Foreskin keratinocyte (primary cell): ENCODE measurements at places on chromosomes 7 and 10. TPM values are rescaled to one million over a fixed set of nuclear protein-coding genes. Genes with fewer than 3 reads are reported as not detected.

SFRP5 gene
- total RNA-seq: not detected in 2 replicates

GRCh38 chr7:132440151-132440550 is 136.1 kb downstream of the PLXNA4 start:
- no peak for DNase-seq

GRCh38 chr7:91025906-91026390 is 238.3 kb upstream of the FZD1 start:
- no peak for DNase-seq

DNA sequence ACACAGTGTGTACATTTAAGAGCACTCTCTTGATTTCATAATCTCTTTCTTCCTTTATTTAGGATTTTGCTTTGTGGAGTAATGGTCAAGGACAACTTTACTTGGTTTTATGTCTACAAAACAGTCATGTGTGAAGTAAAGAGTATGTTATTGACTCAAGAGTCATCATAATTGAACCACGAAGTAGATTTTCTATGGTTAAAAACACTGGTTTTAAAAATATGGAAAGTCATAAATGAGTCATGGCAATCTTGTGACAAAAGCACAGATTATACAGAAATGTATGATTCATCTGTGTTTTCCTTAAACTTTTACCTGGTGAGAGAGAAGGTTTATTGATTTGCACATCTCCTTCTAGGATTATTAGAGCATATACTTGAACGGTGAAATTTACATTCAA is 969.7 kb downstream of the GATA3 start:
- peak; percentile 50 for DNase-seq

GRCh38 chr10:61257956-61258496 is 195.2 kb downstream of the TMEM26 start:
- no peak for DNase-seq

DNA sequence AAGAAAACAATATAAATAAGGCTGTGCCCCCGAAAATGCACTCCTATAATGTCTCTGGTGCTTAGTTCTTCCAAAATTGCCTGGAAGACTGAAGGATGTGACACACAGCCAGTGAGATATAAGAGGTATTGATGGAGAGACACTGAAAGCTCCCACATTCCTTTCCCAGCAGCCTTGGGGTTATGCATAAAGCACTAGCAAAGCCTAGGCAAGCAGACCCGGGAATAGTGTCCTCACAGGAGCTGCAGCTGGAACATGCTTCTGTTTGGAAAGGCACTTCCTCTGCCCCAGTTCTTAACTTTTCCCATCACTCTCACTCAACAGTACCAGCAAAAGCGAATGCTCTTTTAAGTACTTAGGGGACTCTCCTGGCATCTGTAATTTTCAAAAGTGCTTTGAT is 178.0 kb downstream of the AMPH start:
- DNase-seq: no peak

DNA sequence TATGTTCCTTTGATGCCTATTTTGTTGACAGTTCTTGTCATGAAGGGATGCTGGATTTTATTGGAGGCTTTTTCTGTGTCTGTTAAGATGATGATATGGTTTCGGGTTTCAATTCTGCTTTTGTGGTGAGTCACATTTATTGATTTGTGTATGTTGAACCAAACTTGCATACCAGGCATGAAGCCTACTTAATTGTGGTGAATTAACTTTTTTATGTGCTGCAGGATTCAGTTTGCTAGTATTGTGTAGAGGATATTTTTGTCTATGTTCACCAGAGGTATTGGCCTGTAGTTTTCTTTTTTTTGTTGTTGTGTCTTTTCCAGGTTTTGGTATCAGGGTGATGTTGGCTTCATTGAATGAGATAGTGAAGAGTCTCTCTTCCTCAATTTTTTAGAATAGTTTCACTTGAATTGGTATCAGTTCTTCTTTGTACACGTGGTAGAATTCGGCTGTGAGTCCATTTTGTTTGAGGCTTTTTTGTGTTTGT is 345.9 kb downstream of the KIF20B start:
- DNase-seq: no peak

DNA sequence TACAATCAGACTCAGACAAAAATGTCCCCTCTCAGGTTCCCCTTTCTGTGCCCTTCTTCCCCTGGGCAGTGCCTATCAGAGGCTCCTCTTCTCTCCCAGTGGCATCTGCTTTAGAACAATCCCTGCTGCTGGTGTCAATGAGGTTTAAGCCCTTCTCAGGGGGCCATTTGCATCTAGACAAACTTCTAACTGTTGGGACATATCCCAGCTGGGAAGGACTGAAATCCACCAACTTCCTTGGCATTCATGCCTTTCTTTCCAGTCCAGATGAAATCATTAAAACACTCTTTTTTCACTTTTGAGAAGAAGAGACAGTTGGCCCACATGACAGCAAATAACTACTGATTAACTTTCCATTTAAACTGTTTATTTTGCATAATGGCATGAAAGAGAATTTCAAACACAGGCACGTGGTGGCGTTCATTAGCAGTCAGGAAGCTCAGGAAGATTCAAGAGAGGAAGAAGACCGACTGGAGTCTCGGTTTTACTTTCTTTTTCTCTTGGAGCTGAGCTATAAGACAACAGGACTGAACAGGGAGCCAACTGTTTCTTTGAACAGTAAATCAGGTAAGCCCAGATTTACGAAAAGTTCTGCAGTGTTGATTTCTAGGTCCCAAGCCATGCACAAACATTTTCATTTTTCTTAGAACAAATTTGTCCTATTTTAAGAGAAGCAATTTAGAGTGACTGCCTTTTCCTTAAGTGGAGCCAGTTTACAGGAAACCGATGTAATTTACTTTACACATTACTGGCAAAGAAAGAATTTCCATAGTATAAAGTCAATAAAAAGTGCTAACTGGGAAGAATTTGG is at the start of gene GIMAP2:
Gene GIMAP2 (plus strand): TSS at position 488 of the 811 bp plus-strand sequence. CDS start 1,354 bp downstream, outside the sequence.
- DNase-seq: no peak

ZWINT gene
- total RNA-seq: 60.3 and 79.8 TPM in 2 replicates

GRCh38 chr10:88187472-88187871 is 324.0 kb downstream of the PTEN start:
- no peak for DNase-seq

SP4 gene
- 3.4 and 4.1 TPM in 2 replicates for total RNA-seq

DNA sequence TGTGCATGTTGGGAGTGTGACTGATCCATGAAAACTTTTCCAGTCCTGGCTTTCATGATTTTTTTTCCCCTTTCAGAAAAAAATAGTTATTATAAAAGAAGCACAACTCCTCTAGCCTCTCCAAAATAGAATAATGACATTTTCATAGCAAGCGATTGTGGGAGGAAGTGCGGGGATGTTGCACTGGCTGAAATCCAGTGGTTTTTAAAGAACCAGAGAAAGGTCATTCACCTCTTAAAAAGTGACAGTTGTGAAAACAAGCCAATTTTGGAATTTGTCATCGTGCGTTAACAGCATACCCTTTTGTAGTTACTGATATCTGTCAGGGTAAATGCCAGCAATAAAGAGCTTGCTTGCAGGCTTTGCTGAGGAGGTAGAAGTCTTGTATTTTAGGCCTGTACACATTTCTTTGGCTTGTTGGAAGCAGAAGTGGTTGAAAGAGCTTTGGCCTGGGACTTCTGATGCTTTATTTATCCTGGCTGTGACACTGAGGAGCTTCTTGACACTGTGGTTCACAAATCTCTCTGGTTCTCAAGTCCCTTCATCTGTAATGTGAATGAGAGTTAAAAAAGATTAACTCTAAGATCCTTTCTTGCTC is 545.9 kb downstream of the REEP3 start:
- no peak for DNase-seq

MYPN gene
- 0.03 TPM in 1 of 2 replicates, not detected in the other for total RNA-seq

GRCh38 chr7:112005205-112005775 is 200.9 kb downstream of the DOCK4 start:
- DNase-seq: no peak

GRCh38 chr10:13990946-13991345 is 339.8 kb downstream of the FRMD4A start:
- no peak for DNase-seq

- peak; percentile 9 for DNase-seq
These were observed 52.4 kb upstream of the PFKP start for GRCh38 chr10:3014968-3015367.

DNA sequence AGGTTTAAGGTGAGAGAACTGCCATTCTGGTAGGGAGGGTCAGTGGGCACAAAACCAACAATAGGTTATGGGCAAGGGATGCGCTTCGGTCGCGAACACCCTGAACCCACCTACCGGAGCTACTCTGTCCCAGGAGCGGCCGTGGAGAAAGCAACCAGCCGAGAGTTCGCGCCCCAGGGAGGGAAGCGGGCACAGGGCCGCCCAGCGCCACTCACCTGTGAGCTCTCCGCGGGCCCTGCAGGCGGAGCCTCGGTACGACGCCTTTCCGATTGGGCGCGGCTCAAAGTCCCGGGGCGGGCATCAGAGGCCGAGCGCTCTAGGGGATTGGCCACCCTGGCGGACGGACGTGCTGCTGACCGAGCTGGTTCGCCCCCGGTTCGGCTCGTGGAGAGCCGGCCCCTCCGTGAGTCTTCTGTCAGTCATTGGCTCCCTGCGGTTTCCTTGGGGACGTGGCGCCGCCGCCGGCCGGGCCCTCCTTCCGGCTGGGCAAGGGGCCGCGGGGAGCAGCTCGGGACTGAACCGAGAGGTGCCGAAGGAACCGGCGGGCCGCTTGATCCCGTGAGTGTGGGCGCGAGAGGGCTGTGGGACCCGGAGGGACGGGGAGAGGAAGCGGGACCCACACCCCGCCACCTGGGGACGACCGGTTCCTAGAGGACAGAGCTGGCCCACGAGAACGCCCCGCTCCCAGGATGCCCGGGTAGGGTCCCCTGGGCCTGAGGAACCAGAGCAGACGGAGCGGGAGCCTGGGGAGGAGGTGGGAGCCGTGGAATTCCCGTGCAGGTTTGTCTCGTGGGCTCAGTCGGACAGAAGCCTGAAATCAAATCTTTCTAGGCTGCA is at the start of gene ENTPD7:
Gene ENTPD7 (plus strand): TSS at position 479 of the 837 bp plus-strand sequence. CDS start 448 bp downstream, outside the sequence.
- DNase-seq: peak; percentile 85

- DNase-seq: no peak
These were observed 108.6 kb upstream of the SLC13A1 start for GRCh38 chr7:123308254-123308951.

- DNase-seq: no peak
These were observed 219.6 kb upstream of the GPR26 start for GRCh38 chr10:123446449-123447156.

DNA sequence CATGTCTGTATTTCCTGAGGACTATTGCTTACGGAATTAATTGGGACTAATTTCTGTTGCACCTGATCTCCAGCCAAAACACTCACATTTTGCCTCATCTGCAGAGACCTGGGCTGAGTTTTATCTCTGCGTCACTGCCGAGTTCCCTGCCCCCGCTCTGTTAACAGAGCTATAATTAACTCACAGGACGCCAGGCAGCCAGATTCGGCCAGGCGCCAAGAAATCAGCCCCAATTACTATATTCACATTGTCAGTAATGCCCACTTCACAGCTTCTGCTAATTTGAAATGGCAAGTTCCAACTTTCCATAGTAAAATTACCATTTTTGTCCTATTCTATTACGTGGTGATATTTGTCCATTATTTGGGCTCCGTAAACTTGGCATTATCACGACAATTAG is 130.5 kb downstream of the CUX1 start:
- no peak for DNase-seq

GRCh38 chr10:44460416-44460815 is 75.5 kb upstream of the CXCL12 start:
- DNase-seq: no peak

GRCh38 chr10:23516530-23516929 is 77.7 kb downstream of the OTUD1 start:
- no peak for DNase-seq

GRCh38 chr7:157480371-157481050 is 143.7 kb downstream of the DNAJB6 start:
- DNase-seq: no peak

- no peak for DNase-seq
These were observed 269.9 kb upstream of the PITRM1 start for GRCh38 chr10:3442451-3442990.

DNA sequence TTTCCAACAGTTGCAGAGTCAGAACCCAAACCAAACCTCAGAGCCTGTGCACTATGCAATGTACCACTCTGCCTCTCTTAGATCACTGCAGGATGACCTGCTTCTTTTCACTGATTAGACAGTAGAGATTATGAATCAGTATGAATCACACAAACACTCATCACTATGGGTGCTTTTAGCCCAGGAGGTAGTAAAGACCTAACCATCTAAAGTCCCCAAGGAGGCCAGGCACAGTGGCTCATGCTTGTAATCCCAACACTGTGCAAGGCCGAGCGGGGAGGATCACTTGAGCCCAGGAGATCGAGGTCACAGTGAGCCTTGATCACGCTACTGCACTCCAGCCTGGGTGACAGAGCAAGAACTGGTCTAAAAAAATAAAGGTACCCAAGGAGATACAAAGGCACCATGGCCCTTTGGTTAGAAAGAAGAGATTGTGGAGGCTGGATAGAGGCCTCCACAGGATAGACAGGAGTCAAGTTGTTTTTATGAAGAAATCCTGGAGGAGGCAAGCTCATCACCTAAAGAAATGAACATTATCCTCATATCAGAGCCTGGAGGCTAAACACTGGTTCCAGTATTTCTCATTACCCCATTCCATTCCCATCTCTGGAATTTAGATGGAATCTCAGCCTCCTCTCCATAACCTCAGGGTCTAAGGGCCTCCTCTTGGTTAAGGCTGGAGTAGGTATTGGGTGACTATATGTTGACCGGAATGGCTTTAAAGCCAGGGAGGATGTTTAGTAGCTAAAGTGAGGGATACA is 12.9 kb downstream of the SEC31B start:
- DNase-seq: peak; percentile 54

DNA sequence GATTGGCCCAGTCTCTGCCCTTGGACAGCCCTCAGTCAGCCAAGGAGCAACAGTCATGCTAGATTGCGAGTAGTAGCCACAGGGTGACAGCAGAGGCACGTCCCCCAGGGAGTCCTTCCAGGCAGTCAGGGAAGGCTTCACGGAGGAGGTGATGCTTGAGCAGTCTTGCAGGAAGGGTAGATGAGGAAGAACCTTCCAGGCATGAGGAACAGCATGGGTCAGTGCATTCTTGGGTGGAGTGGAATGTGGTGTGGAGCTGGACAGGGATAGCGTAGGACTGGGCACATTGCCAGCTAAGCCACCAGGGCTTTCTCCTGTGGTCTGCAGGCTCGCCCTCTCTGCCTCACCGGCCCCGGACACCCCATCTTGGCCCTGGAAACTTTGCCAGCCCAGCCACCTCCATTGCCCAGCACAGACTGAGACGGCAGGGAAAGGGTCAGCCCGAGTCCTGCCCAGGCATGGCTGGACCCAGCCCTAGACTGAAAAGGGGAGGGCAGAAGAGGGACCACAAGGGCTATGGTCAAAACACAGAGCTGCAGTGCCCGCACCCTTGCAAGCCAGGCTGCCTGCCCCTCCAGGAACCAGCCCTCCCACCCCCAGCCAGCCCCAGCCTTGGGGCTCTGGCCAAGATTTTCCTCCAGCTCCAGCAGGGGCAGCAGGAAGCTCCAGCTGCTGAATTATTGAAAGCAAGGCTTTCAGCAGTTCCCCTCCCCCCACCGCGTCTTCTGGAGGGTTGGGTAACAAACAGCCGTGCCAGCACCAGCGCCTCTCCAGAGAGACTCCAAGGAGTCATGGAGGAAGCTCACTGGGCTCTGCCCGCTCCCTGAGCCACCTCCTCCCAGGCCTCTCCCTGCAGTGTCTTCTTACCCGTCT is 18.7 kb downstream of the SRRM3 start:
- DNase-seq: no peak
